Inflammatory macrophage treated with lipopolysaccharide for 4 hours (primary cell): ENCODE measurements at places on chromosomes 1 and 21.
A peak's percentile ranks its signal among the peaks of the same experiment; 100 is the strongest.

- DNase-seq: no peak
Measured at GRCh38 chr1:56432166-56432971, 147.0 kb downstream of the PLPP3 start.

- DNase-seq: no peak
Measured at GRCh38 chr21:45883090-45883489, 98.5 kb upstream of the COL6A1 start.

DNA sequence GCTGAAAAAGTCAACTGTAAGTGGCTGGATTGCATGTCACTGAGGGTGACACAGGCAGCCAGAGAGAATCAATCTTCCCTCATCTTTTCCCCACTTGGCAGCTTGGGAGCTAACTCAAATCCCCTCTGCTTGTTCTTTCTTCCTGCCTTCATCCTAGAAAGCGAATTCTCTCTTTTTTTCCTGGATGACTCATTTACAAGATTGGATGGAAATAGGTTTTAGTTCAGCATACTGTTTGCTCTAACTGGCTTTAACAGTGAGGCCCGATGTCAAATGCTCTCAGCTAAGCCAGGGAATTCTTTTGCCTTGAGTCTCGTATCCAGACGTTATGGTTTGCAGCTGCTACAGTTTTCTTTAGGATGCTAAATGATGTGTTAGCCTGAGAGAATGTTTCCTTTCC lies 72.7 kb downstream of the HUNK start:
- DNase-seq: no peak

- no peak for DNase-seq
Measured at GRCh38 chr1:114035304-114035700, 56.0 kb downstream of the OLFML3 start.

- peak; percentile 59 for DNase-seq
Measured at GRCh38 chr1:153984123-153984894, 1.8 kb downstream of the RAB13 start.

DNA sequence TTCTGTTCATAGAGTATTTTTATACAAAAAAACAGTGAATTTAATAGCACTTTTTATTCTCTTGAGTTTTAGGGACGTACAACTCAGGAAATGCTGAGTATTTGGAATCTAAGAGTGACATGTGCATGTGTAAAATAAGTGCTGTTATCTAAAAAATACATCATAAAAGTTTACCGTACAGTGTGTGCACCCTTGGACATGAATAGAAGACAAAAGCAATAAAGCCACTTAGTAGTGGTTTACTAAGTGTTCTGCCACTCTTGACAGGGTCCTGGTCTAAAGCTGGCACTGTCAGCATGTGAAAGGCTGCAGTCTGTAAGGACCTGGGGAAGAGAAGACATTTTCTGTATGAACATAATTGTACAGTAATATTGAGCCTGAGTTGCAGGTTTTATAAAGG lies 51.0 kb downstream of the LAMC1 start:
- no peak for DNase-seq

GRCh38 chr1:8962812-8963530 lies 17.3 kb downstream of the CA6 start:
- peak; percentile 56 for DNase-seq

DNA sequence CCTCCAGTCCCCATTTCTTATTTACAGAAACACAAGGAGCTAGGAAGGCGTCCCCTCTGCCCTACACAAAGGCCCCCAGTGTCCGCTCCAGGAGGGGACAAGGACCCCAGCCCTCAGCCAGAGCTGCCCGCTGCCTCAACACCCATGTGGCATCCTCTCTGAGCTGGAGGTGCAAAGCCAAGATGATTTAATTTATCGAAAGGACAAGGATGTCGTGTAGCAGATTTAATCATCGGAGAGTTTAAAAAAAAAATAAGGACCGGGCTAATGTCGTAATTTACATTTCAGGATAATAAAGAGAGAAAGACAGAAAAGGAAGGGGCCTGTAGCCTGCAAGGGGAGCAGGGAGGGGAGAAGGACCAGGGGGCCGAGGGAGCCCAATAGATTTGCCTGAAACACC lies 68.3 kb upstream of the CASZ1 start:
- no peak for DNase-seq

GRCh38 chr1:193111641-193112090 lies 6.5 kb upstream of the GLRX2 start:
- peak; percentile 74 for DNase-seq

- DNase-seq: no peak
Measured at GRCh38 chr1:29269382-29269781, 33.1 kb downstream of the PTPRU start.

GRCh38 chr1:162605225-162605927 lies 26.9 kb upstream of the DDR2 start:
- DNase-seq: no peak

DNA sequence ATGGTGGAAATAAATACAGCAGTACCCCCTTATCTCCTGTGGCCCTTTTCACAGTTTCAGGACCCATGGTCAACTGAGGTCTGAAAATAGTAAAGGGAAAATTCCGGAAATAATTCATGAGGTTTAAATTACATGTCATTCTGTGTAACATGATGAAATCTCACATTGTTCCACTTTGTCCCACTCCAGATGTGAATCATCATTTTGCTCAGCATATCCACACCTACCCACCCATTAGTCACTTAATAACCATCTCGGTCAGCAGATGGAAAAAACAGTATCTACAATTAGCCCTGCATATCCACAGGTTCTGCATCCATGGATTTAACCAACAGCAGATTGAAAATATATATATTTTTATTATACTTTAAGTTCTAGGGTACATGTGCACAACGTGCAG lies 86.9 kb upstream of the GORAB start:
- DNase-seq: peak; percentile 12

DNA sequence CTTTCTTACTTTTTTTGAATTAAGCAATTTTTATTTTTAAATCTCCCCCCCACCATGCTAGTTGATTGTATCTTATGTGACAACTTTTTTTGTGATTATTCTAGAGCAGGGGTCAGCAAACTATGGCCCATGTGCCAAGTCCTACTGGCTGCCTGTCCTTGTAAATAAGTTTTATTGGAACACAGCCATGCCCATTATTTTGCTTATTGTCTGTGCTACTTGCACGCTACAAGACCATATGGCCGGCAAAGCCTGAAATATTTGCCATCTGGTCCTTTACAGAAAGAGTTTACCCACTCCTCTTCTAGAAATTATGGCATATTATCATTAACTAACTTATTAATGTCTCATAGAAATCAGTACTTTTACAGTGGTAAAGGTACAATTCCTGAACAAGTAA lies 51.7 kb downstream of the AK5 start:
- no peak for DNase-seq

DNA sequence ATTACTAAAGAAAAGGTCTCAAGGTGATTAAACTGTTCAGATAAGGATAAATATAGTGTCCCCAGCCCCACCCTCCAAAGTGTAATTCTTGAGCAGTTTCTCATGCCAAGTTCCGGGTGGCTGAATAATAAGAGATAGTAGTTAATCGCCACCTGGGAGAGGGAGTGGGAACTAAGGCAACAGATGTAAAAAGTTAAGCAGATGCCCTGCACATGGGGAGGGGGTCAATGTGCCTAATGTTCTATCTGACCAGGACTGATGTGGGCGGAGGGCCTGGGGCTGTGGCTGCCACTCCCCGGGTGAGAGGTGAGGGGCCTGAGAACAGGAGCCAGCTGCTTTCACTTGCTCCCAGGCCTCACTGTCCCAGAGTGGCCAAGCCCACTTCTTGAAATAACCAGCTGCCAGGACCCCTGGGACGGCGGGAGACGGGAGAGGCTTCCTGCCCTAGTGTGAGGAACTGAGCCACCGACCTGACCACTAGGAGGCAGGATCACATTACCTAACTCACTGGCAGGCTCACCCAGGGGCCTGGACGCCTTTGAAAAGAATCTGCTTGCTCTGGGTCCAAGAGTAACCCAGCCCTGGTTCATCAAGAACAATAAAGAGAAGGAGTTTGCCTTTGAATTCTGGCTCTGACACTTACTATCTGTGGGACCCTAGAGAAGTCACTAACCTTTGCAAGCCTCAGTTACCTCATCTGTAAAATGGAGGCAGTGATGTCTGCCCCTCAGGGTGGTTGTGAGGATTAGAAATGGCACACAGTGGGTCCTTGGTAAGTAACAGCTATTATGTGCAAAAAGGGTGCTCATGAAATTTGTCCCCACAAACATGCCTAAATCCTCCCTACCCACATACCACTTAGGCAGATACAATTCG lies 179.2 kb downstream of the ATG4C start:
- no peak for DNase-seq

- DNase-seq: peak; percentile 68
Measured at GRCh38 chr1:183685112-183685713, 32.1 kb upstream of the APOBEC4 start.

DNA sequence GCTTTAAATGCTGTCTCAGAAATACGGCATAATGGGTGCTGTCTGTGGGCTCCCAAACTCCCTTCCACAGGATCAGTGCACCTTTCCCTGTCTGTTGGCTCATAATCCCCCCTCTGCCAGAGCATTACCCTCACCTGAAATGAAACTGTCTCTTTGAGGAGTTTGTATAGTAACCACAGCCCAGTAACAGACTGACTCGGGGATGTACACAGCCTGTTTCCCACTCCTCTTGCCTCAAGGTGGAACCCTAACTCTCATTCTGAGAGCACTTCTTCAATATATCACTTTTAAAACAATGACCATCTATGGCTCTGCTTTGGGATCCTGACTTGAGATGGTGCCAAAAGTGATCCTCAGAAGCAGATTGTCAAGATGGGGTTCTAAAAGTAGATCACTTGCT lies 332.5 kb downstream of the AMY1C start:
- no peak for DNase-seq

GRCh38 chr1:101165532-101165931 lies 71.3 kb upstream of the S1PR1 start:
- DNase-seq: peak; percentile 47

- DNase-seq: no peak
Measured at GRCh38 chr1:224523676-224524075, 89.1 kb upstream of the WDR26 start.

- DNase-seq: no peak
Measured at GRCh38 chr1:9875636-9876000, 34.5 kb downstream of the CTNNBIP1 start.

- no peak for DNase-seq
Measured at GRCh38 chr1:54679706-54680105, 36.0 kb upstream of the TTC4 start.

- DNase-seq: peak; percentile 75
Measured at GRCh38 chr1:112369392-112370285, 26.4 kb upstream of the CTTNBP2NL start.

- DNase-seq: no peak
Measured at GRCh38 chr1:95068956-95069709, 3.6 kb downstream of the ALG14 start.

GRCh38 chr1:14064649-14065442 lies 364.9 kb downstream of the PRDM2 start:
- no peak for DNase-seq

GRCh38 chr1:216247937-216248336 lies 175.3 kb downstream of the USH2A start:
- no peak for DNase-seq

DNA sequence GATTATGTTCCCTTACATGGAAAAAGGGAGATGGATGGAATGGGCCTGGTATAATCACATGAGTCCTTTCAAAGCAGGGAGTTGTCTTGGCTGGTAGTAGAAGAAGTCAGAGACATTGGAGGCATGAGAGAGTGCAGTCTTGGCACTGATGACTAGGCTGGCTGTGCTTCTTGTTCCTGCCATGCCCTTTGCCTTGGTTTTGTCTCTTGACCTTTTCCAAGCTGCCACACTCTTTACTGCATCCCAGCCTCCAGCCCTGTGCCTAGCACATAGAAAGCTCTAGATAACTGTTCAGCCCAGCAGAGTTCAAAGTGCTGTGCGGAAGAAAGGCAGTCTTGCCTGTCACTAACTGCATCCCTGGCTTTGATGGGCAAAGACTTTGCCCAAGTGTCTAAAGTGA lies 412.6 kb downstream of the PRDM2 start:
- DNase-seq: no peak

GRCh38 chr1:211327346-211327921 lies 801 bp downstream of the TRAF5 start:
- DNase-seq: peak; percentile 13

- DNase-seq: no peak
Measured at GRCh38 chr1:172781513-172782140, 122.7 kb downstream of the FASLG start.

- DNase-seq: no peak
Measured at GRCh38 chr1:183566026-183566425, 24.2 kb downstream of the NCF2 start.

DNA sequence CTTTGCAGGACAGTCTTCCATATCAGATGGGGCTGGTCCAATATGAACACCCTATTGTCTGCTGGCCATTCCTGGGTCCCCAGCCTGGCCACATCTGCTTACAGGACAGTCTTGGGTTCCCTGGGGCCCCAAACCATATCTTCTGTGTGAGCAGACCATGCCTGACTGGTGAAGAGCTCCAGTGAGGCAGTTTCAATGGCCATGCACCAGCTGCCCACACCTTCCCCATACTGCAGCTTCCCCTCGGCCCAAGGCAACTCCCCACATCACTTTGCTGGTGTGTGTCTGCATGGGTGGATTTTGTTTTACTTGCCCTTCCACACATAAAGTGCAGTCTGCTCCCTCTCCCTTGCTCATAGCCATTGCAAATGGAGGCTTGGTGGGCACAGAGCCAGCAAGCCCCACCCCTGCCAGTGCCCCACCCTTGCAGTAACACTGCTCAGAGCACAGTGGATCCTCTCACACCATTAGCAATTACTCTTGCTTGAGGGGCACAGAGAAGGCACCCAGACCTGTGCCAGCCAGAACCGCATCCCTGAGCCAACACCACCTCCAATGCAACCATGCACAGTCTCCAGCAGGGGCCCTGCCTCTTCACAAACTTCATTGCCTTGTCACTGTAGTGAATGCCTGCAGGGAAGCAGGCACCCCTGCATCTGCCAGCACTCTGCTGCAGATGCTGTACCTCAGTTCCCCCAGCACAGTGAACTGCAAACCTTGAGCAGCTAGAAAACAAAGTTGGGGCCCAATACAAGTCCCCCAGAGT lies 474.5 kb upstream of the BEND5 start:
- DNase-seq: no peak

GRCh38 chr1:24126018-24126671 lies 14.2 kb upstream of the MYOM3 start:
- peak; percentile 82 for DNase-seq

DNA sequence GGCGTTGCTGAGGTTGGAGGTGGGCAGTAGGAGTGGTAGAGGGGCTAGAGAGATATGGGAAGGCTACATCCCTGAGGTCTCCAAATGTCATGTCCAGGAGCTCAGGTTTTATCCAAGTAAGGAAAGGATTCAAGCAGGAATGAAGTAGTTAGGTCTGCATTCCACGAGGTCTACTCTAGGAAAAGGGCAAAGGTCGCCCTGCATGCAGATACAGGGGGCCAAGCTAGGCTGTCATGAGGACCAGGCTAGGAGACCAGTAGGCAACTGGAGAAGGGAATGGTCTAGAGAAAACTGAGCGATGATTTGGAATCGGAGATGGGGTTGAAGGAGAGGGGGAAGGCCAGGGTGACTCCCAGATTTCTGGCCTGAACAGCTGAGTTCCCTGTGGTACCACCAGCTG lies 48.7 kb downstream of the IRF2BP2 start:
- DNase-seq: no peak
